ENCODE measurements at places on chromosomes 6 and 20. TPM values are rescaled to one million over a fixed set of nuclear protein-coding genes. Genes with fewer than 3 reads are reported as not detected.
A peak's percentile ranks its signal among the peaks of the same experiment; 100 is the strongest.

DNA sequence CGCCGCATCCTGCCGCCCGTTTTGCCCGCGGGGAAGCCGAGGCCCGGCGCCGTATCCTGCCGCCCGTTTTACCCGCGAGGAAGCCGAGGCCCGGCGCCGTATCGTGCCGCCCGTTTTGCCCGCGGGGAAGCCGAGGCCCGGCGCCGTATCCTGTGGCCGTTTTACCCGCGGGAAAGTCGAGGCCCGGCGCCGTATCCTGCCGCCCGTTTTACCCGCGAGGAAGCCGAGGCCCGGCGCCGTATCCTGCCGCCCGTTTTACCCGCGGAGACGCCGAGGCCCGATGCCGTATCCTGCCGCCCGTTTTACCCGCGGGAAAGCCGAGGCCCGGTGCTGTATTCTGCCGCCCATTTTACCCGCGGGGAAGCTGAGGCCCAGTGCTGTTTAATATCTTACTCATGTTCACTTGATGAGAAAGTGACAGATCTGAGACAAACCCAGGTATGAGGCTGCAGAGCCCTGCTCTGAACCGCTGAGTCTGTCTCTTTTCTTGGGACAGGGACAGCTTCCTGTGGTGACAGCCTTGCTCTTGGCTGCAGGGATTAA is 129.4 kb downstream of the CDH26 start:
- no peak for ATAC-seq

GRCh38 chr6:21352131-21352530 is 241.4 kb upstream of the SOX4 start:
- ATAC-seq: no peak

DNA sequence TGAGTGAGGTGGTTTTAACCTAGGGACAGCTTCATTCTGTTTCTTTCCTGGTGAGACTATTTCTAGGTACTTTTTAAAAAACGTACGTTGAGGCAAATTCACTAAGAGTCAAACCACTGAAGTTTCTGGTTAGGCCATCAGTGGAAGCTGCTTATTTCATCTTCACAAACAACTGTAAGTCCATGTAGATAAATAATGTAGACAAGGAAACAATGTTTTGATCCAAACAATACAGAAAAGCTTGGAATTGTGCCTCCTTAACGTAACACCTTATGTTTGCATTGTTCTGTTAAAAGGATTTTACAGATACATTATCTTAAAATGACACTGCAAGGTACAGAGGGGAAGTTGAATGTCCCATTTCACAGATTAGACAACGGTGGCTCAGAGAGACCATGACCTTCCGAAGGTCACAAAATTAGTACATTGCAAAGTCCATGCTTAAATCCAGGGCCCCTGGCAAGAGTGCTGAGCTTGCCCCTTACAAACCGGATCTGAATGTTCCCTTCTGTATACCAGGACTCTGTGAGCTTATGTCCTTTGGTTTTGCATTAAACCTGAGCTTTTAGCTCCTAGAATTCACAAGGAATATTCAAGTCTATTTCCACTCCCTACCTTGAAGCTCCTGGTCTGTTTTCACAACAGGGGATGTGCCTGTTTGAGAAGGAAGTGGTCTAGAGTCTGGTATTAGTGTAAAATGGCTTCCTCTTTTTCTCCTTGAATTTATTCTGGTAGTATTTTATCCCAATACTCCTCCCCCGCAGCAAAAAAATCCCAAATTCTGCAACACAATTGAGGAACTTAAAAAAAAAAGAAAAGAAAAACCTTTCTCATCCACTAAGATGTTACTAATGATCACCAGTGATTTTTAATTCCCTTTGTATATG is 28.9 kb upstream of the ZNF217 start:
- ATAC-seq: peak; percentile 15

DNA sequence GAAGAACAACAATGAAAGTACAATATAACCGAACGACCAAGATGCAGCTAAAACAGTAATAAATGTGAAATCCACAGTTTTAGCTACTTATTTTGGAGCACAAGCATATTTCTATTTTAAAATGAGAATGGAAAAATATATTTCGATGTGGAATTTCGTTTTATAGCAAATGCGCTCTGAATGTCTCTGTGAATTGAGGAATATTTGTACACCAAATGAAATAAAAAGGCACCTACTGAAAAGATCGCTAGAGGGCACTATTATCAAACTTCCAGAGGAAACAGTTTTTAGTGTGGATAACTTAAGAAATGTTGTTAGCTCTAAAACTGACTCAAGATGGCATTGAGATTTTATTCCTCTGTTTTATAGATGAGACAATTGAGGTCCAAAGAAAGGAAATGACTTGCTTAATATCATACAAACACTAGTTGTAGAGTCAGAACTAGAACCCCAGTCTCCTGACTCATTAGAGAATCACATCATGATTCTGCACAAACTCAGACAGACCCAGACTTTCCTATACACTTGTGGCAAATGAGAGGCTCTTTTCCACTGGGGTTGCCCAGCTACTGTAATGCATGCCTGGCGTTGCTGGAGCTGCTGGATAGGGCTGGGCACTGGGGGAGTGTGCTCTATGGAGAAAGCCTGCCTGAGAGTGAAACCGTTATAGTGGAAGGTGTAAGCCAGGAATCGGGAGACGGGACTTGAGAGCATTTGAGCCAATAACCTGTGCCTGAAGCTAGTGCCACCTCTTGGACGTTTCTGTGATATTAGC is 51.9 kb downstream of the GCLC start:
- ATAC-seq: peak; percentile 98

GRCh38 chr6:139642346-139642745 is 267.9 kb upstream of the CITED2 start:
- ATAC-seq: no peak

THBS2 gene
- not detected for total RNA-seq

Data from activated T-helper 17 cell treated with anti-CD3 and anti-CD28 coated beads, Interleukin-2, amount 50 U/mL, for 72 hours (primary cell).